Right renal cortex interstitium (tissue), 3 donors: ENCODE measurements at places on chromosomes 5 and 9. TPM values are rescaled to one million over a fixed set of nuclear protein-coding genes. Genes with fewer than 3 reads are reported as not detected.

The LOX gene
- 45.3 TPM for polyA plus RNA-seq

The FGD3 gene
- polyA plus RNA-seq = 5.4 TPM

The KCNV2 gene
- not detected for polyA plus RNA-seq

The ARHGEF28 gene
- 51.1 TPM for polyA plus RNA-seq

DNA sequence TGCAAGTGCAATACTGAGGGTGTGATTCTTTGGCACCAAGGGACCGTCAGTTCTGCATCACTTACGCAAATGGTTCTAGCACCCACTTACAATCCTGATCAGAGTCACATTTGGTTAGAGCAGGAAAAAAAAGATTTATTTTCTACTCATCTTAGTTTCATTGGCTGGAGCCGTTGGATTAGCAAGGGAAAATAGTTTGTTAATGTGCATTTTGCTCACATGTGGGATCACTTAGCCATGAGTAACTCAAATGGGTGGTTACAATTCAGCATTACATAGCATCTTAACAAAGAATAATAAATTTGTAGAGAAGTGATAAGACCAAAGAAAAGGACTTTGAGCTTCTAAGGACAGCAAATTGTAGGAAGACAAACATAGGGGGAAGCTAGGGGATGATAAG lies 216.9 kb downstream of the AUH start:
- no peak for DNase-seq

- DNase-seq = no peak
Measured at GRCh38 chr9:87226896-87227295, 270.8 kb upstream of the DAPK1 start.

DNA sequence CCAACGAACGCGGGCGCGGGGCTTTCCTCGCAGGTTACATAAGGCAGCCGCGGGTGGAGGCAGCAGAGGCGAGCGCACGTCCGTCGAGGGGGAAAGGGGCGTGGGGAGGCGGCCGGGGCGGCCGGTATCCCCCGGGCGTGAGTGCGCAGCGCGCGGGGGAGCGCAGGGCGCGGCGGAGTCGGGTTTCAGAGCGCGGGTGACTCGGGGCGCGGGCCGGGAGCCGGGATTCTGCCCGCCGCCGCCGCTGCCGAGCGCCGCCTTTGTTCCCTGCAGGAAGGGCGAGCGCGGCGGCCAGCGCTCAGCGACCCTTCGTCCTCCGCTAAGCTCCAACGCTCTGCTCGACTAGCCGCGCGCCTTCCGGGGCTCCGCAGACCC lies at the start of gene COL15A1:
Gene COL15A1 (plus strand): TSS at position 226 of the 375 bp plus-strand sequence. CDS start 155 bp downstream, outside the sequence.
- no peak for DNase-seq

DNA sequence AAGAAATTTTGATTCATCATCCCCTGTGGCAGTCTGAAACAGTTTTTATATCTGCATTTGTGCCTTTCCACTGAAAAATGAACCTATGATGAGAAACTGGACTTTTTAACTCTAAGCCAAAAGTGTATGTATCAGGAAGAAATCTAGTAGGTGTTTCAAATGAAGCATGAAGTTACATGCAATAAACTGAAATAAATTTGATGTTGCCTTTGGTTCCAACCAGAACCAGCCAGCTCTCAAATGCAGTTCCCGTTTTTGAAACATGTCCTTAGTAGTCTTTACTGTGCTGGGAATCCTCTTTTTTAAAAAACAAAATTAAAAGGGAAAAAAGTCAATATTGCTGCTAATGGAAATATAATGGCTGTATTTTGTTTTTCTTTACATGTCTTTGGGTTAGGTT lies 43.9 kb downstream of the HACD4 start:
- no peak for DNase-seq

GRCh38 chr9:110752766-110753165 lies 84.2 kb downstream of the MUSK start:
- DNase-seq = no peak

GRCh38 chr9:886886-887285 lies 45.4 kb downstream of the DMRT1 start:
- DNase-seq = no peak

DNA sequence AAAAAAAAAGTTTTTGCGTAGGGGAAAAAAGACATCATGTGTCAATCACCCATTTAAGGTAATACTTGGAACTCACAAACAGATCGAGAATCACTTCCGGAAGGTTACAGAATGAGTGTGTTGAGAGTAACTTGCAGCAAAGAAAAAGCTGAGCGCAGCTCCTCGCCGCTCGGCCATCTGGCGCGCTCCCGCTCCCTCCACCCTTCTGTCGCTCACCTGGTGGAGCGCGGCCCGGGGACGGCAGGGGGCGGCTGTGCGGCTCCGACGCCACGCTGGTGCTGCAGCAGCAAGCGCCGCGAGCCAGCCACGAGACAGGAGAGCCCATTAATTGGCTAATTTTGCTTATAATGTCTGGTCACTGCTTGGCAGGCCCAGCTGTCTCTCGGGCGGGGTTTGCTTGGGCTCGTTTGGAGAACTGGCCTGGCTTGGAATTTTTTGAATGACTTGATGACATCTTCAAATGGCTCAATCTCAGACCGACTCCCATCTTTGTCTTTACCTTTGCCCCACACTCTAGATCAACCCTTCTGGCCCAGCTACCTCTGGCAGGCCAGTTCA lies 601.8 kb downstream of the CCDC171 start:
- no peak for DNase-seq

DNA sequence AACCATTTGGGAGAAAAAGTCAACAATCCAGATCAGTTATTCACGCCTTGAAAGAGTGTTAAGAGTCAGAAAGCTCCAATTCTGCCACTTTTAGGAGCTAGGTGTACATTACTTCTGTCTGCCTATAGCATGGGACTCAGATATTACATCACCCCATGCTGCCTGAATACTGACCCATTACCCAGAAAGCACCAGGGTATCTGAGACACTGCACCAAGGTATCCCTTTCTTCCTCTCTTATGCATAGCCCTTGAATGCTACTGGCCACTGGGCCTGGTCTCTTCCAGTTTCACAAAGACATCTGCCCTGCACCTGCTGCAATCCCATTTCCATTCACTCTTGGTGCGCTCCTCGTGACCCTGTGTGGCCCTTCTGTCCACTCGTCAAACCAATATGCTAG lies 2.6 kb downstream of the STRBP start:
- DNase-seq = no peak

DNA sequence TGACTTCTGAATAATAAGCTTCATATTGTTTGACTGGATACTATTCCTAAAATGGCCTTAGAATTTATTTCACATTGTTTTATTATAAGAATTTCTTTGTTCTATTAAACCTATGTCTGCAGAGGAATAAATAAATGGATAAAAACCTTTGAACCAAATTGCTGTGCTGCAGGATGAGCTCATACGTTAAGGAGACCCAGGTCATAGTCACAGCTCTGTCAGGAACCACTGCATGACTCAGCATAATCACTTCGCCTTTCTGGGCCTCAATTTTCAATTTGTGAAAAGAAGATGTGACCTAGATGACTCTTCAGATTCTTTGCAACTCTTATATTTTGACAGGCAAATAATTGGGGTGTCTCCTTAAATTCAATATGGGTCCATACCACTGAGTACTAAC lies 36.7 kb upstream of the HMHB1 start:
- DNase-seq = no peak

- DNase-seq = no peak
Measured at GRCh38 chr5:172109749-172110148, 78.3 kb downstream of the STK10 start.

DNA sequence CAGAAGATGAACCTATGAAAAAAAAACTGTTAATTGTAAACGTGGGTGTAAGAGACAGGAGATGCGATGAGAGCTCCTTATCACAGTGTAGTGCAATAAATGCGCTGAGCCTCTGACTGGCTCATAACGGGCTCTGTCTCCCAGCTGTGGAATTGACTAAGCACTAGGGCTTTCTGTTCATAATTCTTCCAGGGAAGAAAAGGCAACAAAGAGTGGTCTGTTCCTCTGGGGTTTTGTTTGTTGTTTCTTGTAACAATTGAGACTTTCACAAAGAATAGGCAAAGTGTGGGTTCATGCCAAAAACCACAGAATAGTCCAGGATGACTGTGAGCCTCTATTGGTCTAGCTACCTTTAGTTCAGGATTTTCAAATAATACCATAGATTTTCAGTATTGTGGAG lies 39.4 kb downstream of the UBE2QL1 start:
- no peak for DNase-seq

- no peak for DNase-seq
Measured at GRCh38 chr5:79561525-79561893, 47.6 kb upstream of the HOMER1 start.
